Non-pigmented ciliary epithelial cell (primary cell): ENCODE measurements at places on chromosomes 1 and 21.

GRCh38 chr1:173562813-173563212 lies 40.1 kb downstream of the SLC9C2 start:
- no peak for DNase-seq

DNA sequence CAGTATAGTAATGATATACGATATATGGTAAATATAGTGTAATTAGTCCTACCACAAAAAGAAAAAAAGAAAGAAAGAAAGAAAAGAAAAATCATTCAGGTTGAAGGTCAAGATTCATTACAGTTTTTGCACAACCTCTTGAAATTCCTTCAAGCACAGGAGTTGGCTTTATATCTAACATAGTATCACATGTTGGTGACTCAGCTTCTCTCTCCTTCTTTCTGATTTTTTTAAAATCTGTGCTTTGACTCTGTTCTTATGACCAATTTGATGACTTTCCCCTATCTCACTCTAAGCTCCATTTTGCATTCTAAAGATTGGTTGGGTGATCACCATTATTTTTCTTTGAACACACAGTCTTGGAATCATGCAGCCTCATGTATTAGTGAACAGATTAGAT lies 148.2 kb upstream of the COL11A1 start:
- no peak for DNase-seq

DNA sequence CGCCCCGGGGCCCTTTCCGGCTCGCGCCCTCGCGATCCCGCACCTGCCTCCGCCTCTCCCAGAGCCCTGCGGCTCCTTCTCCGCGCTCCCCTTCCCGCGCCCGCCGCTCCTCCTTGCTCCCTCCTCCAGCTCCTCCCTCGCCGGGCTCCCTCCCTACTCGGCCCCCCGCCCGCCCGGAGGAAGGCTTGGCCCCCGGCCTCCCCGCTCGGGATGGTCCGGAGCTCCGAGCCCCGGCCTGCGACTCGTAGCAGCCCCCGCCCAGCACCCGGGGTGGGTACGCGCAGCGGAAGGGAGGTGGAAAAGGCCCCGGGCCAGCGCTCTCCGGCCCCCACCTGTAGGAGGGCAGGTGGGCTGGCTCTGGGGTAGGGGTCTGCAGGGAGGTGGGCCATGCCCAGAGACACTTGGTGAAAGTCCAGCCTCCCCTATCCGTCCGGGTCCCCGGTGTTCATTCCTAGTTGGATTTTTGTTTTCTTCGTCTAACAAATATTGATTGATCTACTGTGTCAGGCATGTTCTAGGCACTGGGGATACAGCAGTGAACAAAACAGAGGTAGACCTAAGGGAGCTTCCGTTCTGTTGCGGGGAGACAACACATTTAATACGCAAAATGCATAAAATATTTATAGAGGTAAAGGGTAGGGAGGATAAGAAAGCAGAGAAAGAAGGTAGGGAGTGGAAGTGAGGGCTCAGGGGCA lies at the start of gene HTR1D:
Gene HTR1D, minus strand, starts transcription at position 82 of the 695 bp plus-strand sequence. CDS start 23,283 bp downstream, outside the sequence.
- no peak for DNase-seq

DNA sequence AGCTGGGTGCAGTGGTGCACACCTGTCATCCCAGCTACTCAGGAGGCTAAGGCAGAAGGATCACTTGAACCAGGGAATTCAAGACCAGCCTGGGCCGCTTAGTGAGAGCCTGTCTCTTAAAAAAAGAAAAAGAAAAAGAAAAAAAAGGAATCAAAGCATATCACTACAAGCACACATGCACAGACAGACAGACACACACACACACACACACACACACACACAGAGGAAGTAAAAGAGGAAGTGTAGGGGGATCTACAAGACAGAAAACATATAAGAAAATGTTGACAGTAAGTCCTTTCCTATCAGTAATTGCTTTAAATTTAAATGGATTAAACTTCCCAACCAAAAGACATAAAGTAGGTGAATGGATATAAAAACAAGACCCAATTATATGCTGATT lies 180.3 kb downstream of the FAF1 start:
- no peak for DNase-seq

DNA sequence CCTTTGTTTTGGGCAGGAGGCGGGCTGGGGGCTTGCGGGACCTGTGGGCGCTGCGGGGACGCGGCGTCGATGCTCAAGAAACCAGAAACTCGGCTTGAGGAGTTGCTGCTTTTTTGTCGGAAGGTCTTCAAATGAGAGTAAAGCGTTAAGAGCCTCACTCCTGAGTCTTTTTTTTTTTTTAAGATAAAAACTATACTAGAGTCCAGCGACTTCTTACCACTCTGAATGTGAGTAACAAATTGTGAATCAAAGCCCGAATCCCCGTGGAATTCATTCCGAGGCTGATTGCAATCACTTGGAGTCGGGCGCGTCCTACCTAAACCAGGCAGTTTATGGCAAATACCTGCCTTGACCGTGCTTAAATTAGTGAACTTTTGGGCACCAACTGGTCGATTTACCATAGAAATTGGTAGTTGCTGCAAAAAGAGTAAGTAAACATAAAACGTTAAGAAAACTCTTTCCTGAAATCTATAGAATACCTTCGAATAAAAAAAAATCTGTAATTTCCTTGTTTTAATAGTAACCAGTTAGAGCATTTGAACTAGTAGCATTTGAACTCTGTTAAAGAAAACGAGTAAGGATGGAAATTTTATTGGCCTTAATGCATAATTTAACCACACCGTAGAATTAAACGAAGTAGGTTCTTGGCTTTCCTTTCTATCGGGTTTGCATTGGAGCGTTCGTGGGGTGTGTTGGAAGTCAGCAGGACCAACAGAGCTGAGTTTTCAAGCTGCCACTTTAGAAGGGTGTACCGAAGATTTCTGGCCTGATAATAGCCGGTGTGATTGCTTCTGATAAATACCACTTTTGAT lies 769 bp downstream of the GPSM2 start:
- DNase-seq, result no peak

DNA sequence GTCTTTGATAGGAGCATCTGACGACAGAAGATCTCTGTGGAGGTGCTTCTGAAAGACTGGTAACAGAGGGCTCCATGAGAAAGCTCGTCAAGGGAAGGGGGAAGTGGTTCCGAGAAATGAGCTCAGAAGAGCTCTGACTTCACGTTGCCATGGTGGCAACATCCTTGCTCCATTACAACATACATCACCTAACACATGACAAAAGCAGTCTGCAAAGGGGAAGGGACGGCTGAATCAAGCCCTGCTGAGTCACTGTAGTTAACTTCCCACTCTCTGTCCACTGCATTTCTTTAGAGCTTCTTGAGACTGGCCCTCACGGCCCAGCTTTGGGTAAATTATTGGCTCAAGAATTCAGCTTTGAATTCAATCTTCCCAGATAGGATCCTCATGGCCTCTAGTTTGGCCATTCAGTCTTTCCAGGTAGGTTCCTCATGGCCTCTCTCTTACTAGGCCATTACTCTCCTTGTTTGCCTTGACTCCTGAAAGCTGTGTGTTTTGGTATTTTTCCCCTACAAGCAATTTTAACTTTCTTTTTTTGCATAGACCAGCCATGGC lies 88.0 kb upstream of the ZNF648 start:
- DNase-seq, result peak; percentile 51

DNA sequence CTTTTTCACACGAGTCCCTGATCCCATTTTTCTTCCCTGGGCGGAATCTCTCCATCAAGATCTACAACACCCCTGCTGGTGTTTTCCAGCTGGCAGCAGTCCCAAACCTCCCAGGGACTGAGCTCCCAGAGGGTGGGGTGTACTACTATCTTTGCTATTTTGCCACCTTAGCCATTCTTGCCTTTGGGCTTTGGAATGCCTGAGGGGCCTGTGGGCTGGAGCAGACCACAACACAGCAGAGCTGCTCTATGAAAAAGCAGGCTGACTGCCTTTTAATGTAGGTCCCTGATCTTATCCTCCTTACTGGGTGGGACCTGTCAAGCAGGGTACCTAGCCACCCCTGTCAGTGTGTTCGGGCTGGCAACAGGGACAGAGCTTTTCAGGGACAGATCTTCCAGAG lies 91.9 kb downstream of the KCNT2 start:
- no peak for DNase-seq

GRCh38 chr1:41618871-41619270 lies 134.4 kb upstream of the EDN2 start:
- DNase-seq, result no peak

DNA sequence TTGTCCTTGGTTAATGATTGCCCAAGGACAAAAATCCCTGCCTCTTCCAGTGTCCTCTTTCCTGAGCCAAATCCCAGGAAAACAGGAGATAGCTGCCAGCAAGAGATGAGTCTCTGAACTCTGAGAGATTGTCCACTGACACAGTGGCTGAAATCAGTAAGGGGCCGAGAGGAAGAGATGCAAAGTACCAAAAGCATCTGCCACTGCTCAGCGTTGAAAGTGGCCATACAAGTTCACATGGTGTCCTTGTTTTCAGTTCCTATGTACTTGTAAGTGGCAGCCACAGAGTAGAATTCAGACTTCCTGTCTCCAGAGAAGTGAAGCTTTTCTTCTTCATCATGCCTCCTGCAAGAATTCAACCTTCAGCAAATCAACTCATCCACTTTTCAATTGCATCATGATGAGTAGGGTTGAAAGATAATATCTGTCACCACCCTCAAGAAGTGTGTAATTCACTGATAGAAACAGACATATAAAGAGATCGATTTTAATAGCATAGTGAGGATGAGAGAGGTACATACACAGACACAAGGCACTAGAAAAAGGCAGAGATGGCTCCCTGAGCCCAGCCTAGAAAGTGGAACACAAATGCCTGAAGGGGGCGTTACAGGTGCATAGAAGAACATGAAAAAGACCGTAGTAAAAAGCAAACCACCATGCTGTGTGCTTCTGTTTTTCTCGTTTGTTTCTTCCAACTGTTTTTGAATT lies 185.8 kb downstream of the MRPL39 start:
- DNase-seq, result peak; percentile 28

GRCh38 chr1:229950908-229951307 lies 116.1 kb upstream of the GALNT2 start:
- no peak for DNase-seq

- no peak for DNase-seq
Observed at GRCh38 chr1:64483731-64484414, 13.9 kb downstream of the CACHD1 start.

DNA sequence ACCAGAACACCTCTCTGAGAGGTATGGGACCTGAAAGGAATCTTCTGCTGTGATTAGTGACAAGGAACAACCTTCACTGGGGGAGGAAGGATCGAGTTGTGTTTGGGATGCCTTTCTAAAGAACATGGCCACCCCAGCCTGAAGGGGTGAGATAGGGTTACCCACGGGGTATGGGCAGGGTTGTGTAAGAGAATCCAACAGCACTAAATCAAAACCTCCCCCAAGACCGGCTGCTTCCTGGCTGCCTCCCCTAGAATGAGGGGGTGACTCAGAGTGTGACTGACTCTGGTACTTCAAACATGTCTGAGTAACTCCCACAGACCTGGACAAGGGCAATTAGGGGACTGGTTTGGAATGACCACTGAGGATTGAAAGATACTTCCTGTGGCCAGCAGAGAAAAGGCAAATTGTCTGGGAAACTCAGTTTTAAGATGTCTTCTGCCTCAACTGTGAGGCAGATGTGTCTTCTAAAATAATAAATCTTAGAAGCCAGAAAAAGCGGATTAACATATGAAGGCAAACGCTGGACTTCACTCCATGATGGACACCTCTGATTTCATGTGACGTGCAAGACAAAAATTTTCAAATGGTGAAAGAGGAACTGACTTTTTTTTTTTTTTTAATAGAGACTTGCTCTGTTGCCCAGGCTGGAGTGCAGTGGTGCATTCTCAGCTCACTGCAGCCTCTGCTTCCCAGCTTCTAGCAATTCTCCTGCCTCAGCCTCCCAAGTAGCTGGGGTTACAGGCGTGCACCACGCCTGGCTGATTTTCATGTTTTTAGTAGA lies 6.7 kb upstream of the PTPN14 start:
- peak; percentile 83 for DNase-seq

DNA sequence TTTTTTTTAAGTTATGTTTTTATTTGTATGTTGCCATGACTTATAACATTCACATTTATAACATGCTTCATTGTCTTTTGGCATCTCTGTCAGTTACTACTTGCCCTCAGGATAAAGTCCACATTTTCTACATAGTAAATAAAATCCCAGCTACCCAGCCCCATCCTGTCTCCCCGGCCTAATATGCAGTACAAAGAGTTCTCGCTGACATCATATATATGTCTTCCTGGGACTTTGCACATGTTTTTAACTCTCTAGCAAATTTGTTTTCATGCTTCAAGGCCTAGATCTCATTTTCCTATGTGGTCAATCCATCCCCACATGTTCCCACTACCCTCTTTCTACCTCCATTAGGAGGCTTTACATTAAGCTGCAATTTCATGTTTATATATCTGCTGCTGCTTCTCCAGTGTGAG lies 33.0 kb upstream of the IVNS1ABP start:
- DNase-seq, result no peak
